ENCODE measurements at places on chromosomes 1 and 21.

DNA sequence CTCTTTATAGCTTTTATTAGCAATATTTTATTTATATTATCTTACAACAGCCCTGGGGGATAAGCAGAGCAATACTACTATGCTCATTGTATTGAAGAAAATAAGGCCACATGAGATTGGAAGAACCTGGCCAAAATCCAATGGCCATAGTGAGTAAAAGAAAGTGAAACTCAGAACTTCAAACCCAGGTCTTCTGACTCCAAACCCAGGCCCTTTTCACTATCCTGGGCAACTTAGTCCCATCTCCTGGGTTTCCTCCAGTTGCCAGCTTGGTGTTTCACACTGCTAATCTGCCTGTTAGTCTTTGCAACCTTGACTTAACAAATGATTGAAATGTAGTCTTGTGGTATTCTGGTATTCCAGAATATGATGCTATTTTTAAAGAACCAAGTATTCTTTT, 22.4 kb upstream of the EXO1 start:
- DNase-seq = no peak

DNA sequence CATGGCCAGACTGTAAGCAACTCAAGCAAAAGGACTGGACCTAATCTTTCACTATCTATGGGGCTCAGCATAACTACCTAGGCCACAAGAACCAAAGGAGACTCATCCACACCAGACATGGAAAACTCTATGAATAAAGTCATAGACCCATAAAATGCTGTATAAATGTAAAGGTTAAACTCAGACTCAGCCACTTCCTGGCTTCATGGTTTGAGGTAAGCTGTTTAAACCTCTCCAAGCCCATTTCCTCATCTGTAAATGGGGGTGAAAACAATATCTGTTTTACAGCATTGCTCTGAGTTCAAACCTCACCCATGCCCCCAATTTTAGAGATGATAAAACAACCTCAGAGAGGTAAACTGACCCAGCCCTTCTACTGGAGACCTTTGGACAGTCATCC, 4.0 kb upstream of the SMIM12 start:
- DNase-seq = no peak

DNA sequence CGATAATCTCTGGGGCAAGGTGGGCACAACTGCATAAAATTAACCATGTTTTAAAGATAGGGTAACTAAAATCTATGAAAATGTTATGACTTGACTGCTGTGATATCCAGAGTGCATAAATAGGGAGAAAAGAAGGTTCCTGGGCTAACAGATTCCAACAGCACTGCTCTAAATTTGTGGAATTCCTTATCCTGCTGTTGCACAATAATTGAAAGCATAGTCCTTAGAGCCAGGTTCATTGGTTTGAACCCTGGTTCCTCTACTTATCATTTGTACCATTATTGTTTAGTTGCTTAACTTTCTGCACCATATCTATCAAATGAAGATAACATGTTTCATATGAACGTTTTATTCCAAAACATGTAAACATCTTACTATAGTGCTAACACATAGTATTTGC, 219.0 kb downstream of the NUF2 start:
- no peak for DNase-seq

- DNase-seq = no peak
Observed at GRCh38 chr21:46131588-46131837, 23.9 kb downstream of the FTCD start.

DNA sequence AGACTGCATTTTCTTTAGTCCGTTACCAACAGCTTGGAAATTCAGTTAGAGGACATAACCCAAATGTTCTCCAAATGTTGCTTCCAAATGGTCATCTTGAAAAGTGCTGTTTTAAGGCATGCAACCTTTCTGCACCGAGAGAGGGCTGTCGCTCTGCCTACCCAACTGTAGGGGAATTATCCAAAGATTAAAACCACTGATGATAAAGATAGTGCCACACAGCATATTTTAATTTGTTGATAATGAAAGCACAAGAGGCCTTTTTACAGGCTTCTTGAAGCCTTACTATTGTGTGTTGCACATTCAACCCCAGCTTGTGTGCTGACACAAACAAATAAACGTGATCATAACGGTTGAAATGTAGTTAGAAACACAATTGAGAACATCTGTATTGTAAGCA, 121.5 kb downstream of the LMO4 start:
- DNase-seq = no peak

DNA sequence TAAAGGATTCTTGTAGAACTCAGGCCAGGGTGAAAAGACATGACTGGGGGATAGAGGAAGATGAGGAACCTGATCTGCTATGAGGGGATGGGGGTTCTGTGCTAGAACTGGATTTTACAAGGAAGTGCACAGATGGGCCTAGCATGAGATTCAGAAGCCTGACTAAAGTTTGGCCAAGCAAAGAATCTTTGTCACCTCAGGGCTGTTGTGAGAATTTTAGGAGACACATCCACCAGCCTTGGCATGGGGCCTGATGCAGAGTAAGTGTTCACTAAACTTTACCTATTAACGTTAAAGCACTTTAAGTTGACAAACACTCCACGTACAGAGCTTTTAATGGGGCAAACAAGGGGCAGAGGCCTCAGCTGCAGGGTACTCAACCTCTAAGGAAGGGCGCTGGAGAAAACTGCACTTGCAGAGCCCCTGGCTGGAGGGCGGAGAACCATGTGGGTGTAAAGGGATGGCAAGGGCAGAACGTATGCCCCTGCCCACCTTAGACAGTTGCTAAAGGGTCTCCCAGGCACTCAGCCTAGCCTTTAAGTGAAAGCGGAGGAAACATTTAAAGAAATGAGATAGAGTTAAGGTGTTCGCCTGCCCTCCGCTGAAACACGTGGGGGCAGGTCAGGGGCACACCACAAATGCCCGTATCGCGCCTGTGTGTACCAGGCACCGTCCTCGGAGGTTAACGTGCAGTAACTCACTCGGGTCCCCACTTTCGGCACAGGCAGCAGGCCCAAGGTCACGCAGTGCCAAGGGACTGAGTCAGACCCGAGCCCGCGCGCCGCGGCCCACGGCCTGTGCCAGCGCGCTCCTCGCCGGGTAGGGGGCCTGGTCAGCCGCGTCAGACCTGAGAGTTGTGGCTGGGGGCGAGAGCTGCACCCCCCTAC, 990 bp upstream of the MRPS6 start:
- DNase-seq = no peak

GRCh38 chr1:2787163-2787911, 14.2 kb downstream of the TTC34 start:
- no peak for DNase-seq

GRCh38 chr1:182643699-182644098, 39.5 kb upstream of the RGS16 start:
- DNase-seq = no peak

DNA sequence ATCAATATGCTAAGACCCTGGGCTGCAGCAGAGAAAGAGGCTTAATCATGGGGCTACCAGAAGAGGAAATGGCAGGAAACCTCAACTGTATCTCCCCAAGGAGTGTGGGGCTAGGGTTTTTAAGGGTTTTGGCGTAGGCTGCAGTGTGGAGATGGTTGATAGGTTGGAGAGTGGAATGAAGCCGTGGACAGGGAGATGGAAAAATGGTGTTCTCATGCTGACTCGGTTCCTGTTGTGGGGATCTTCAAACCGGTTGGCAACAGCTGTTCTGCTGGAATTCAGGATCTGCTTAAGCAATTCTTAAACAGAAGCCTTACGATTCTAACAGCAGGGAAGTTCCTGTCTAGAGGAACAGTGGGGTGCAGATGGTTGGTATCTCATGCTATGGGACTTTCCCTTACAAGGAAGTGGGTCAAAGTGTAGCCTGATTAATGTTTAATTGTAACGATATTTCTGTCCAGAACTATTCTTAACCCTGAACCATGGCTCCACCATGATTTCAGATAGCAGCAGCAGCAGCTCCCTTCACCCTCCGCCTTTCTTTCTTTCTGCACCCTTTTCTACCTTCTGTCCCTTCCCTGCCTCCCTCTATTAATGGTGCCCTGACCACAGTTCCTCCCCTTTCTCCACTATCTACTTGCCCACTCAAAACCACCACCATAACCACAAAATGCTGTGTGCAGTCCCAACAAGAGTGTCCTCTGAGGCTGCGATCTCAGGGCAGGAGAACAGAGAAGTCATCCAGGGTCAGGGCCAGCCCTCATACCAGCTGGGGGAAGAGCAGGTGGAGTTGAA, 30.8 kb downstream of the RSPH1 start:
- no peak for DNase-seq

All from activated CD4-positive, alpha-beta T cell treated with anti-CD3 and anti-CD28 coated beads, Interleukin-2, amount 50 U/mL, for 24 hours (primary cell).